Effector CD4-positive, alpha-beta T cell (primary cell): ENCODE measurements at places on chromosomes 16 and 17.

DNA sequence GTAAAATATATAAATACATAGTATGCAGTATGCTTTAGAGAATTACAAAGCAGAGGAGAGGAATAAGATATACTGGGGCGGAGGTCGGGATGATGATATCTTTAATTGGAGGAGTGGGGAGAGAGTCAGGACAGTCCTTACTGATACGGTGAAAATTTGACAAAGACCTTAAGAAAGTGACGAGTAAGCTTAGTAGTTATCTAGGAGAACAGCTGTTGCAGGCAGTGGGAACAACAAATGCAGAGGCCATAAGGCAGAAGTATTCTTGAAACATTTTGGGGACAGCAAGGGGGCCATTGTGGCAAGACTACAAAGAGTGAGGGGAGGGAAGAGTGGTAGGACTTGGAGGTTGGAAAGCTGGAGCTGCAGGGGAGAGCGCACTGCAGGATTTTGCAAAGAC is 22.3 kb upstream of the CDC6 start:
- DNase-seq, result no peak

DNA sequence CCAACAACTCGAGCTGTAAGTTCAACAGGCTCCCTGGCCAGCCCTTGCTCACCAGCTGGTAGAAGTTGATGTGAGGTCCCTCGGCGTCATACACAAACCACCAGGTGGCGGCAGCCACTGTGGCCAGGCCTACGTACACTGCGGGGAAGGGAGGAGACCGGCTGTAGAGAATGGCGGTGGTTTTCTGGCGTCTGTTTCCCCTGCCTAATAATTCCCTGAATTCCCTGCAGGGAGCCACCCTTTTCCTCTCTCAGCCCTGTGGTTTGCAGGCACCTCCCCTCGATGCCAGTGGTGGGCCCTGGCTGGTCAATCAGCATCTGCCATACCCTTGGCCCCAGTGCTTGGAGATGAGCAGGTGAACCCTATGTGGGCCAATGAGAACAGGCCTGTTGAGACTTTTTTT is 18.9 kb upstream of the P2RX1 start:
- no peak for DNase-seq

GRCh38 chr17:38891441-38891840 is 21.6 kb downstream of the LASP1 start:
- DNase-seq, result no peak

GRCh38 chr16:11218604-11218962 is 37.4 kb downstream of the SOCS1 start:
- no peak for DNase-seq

DNA sequence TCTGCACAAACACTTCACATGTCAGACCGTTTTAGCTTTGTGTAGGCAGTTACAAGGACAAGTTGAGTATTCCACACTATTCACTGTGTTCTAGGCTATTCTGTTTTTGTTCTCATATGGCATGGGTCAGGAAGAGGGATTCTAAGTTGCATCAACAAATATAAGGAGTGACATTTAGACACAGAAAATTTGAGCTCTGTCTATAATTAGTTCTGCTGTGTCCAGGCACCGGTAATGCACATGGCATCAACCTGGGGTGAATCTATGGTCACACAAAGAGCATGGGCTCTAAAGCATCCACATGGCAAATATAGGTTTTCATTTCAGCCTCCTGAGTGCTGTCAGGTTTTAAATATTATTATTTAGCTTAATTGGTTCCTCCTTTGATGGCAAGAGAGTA is 130.4 kb upstream of the PMFBP1 start:
- DNase-seq, result no peak

DNA sequence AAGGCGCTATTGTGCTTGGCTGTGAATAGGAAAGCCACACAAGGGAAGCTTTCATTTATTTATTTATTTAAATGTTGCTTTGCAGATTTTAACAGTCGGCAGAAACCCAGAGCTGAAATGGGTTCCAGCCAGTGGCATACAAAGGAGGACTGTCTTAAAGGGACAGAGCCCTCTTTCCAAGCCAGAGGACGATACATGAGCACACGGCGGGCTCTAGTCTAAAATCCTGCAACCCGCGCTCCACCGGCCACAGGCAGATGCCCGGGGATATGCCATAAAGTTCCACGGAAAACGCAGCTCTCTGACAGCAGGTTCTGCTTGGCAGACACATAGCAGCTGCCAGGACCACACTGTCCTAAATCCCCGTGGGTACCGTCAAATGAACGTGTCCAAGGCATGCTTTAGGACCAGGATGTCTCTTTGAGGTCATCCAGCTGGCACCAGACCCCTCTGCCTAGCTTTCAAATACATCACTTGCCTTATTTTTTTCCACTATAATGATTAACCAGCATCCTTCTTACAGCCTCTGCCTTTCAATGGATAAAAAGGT is 64.6 kb downstream of the CYTH1 start:
- no peak for DNase-seq

GRCh38 chr17:82781894-82782274 is 30.0 kb downstream of the TBCD start:
- peak; percentile 79 for DNase-seq

- DNase-seq, result no peak
Observed at GRCh38 chr17:6497496-6498221, 53.4 kb downstream of the PIMREG start.

DNA sequence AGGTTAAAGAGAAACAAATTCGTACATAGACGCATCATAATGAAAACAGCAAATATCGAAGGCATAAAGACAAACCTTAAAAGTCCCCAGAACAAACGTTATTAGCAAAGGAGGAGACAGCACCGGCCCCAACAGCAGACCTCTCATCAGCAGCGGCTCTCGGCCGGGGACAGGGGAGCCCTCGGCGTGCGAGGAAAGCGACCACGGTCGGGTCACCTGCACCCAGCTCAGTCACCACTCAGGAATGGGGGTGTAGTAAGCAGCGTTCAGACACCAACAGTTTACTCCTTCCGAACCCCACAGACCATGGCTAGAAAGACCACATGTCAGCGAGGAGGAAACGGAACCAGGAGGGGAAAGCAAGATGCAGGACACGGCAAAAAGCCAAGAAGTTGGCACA is 109.3 kb upstream of the CHMP6 start:
- DNase-seq, result no peak

GRCh38 chr16:86051368-86052114 is 152.6 kb downstream of the IRF8 start:
- DNase-seq, result no peak

DNA sequence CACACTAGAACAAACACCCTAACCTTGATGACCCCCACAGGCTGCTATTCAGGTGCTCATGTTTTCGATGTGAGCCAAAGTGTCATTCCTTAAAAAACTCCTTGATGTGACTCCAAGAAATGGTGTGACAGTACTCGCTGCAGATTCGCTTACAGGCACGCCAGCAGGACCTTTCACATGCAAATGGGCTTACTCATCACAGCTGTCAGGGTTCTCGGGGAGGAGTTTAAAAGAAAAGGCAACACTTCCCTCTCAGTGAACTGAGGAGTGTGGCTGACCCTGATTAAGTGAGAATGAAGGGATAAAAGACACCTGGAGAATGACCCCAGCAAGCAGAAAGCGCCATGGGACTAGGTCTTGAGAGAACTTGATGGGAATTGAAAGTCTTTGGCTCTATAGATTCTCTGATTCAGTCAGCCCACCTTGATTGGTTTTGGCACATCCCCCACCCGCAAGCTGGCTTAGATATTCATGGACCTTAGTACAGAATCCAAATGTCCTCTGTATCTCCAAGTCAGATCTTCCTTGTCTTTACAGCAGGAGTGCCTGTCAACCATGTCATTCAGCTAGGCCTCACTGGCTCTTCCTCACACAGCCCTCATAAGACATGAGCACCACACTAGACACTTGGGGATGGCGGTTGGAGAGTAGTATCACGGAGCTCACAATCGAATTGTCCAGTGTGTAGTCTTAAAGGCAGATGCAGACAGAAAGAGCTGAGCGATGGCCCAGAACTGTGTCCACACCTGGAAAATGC is 82.6 kb downstream of the HIC1 start:
- DNase-seq, result no peak

DNA sequence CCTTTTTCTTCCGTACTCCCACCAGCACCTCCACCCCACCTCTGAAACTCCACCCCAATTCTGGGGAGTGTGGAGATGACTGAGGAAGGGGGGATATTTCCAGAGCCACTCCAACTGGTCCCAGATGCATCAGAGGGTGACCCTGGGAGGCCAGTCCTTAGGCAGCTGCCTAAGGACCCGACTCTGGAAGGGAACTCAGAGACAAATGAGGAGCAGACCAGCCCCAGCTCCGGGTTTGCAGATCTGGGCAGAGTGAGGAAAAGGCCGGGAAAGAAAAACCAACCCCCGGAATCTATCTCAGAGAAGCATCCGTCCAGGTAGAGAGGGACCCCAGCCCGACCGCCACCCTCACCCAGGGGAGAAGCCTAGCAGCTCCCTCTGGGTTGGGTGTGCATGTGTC is 41.5 kb downstream of the SOCS3 start:
- no peak for DNase-seq

GRCh38 chr16:87469169-87469568 is 23.7 kb downstream of the ZCCHC14 start:
- DNase-seq, result no peak

GRCh38 chr17:78159575-78160158 is 8.7 kb upstream of the SYNGR2 start:
- DNase-seq, result no peak

GRCh38 chr16:27699540-27699939 is 149.6 kb downstream of the KATNIP start:
- no peak for DNase-seq

GRCh38 chr17:56912105-56912999 is 1.5 kb downstream of the TRIM25 start:
- no peak for DNase-seq

GRCh38 chr16:57530522-57531252 is 5.7 kb downstream of the CCDC102A start:
- DNase-seq, result no peak

DNA sequence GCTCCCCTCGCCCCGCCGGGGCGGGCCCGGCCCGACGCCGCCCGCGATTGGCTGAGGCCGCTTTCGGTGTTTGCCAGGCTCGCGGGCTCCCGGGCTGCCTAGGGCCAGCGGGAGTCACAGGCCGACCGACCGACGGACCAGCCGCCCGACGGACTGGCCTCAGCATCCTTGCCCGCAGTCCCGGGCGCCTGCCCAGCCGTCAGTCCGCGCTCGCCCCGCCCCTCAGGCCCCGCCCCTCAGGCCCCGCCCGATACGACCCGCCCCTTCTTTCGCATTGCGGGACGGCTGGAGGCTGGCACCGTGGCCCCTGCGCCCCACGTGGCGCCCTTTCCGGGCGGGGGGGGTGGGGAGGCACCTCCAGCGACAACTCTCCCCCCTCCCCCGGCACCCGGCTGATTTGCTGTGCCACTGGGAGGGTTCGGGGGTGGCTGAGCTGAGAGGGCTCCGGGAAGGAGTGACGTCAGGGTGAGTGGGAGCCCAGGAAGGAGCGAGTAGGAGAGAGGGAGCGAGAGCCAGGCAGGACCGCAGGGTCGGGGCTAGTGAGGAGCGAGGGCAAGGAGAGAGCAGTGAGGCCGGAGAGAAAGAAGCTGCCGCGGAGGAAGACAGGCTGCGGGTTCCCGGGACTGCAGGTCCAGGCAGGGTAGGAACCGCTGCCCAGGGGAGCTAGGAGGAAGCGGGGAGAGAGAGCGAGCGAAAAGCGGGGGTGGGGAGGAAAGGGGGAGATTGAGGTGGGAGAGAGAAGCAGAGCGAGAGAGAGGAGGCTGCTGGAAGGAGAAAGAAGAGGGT is at the start of gene ASPHD1:
Gene ASPHD1 (plus strand): TSS at position 387 of the 786 bp plus-strand sequence. CDS start 484 bp downstream, outside the sequence.
- DNase-seq, result peak; percentile 74

- DNase-seq, result no peak
Observed at GRCh38 chr17:81807839-81808238, 3.9 kb downstream of the GCGR start.

DNA sequence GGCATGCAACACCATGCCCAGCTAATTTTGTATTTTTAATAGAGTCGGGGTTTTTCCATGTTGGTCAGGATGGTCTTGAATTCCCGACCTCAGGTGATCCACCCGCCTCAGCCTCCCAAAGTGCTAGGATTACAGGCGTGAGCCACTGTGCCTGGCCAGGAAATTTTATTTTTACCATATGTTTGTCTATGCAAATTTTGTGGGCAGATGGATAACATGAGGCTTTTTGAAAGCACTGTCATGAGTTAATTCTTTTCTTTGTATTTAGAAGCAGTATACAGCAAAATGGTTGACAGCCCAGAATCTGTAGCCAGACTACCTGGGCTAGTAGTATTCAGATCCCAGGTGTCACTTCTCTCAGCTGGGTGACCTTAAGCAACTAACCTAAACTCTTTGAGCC is 8.5 kb upstream of the KPNB1 start:
- DNase-seq, result no peak
